ENCODE measurements at places on chromosomes 4 and X. TPM values are rescaled to one million over a fixed set of nuclear protein-coding genes. Genes with fewer than 3 reads are reported as not detected.

DNA sequence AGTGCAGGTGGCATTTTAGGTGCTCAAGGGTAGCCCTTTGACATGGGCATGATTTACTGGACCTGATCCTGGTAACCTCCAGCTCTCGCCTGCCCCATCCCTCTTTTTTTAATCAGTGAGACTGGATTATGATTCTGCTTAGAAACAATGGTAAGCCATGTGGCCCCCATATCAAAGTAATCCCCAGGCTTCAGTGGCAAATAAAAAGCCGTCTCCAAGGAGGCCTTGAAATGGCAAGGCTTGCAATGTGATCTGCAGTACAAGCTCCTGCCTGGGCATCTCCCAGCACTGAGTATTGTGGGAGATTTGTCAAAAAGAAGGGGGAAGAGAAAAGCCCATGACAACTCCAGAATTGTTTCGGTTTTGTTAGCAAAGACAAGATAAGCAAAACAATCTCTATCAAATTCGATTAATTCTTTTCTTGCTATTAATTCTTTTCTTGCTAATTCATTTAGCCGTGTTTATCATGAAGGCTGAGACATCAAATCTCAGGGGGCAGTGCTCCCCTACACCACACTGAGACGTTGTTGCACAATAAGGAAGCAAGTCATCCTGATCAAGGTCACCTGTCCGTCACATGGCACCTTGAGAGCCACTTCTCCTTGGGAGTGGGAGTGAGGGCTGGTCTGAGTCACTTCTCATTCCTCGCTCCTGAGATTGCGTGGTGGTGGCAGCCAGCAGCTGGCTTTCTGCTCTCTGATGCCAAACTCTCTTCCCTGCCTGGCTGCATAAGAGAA, 312.7 kb upstream of the GATB start:
- H3K27ac ChIP-seq = no peak overlapping the region
- H3K4me1 ChIP-seq = no peaks in the 10 kb centered on the region
- DNase-seq = no peak

DNA sequence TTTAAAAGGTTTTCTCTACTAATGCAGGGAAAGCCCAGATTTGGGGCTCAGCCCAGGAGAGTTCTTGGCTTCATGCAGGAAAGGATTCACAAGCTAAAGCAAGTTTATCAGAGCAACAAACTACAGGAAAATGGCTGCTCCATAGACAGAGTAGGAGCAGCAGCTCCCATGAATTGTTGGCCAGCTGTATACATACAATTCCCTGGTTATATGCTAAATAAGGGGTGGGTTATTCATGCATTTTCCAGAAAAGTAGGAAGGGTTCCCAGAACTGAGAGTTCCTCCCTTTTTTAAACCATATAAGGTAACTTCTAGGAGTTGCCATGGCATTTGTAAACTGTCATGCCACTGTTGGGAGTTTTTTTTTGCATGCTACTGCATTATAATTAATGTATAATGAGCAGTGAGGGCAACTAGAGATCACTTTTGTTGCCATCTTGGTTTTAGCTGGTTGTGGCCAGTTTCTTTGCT, 2.6 kb downstream of the C4orf33 start:
- DNase-seq = no peak
- peaks cover 4% of the 10 kb centered on the region for H3K4me1 ChIP-seq
- H3K36me3 ChIP-seq = no peaks in the 10 kb centered on the region

GBA3 gene
- not detected for total RNA-seq

DNA sequence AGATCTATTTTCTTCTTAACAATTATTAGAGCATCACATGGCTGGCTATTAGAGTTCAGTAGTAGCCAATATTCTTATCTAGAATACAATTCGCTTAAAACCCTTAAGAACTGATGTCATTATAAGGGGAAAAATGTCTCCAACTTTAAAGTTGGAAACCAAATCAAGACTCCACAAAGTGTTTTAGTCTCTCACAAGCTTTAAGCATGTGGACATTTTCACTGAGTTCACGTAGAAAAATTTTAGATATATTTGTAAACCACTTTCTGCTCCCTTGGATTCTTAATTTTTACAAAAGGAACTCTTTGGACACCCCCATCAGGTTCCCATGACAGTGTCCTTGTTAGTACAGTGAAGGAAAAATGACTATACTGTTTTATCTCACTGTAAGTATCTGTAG, 123.9 kb upstream of the NAP1L5 start:
- peaks cover 24% of the 10 kb centered on the region for H3K4me1 ChIP-seq
- H3K4me3 ChIP-seq = no peak overlapping the region
- DNase-seq = no peak
- peak overlapping the region; percentile 98 for H3K27ac ChIP-seq
- H3K27me3 ChIP-seq = no peaks in the 10 kb centered on the region

GRCh38 chr4:168900080-168900479, 110.0 kb downstream of the CBR4 start:
- peaks cover 90% of the 10 kb centered on the region for H3K36me3 ChIP-seq
- H3K27me3 ChIP-seq = no peaks in the 10 kb centered on the region
- no peaks in the 10 kb centered on the region for H3K4me1 ChIP-seq
- no peak for DNase-seq

DNA sequence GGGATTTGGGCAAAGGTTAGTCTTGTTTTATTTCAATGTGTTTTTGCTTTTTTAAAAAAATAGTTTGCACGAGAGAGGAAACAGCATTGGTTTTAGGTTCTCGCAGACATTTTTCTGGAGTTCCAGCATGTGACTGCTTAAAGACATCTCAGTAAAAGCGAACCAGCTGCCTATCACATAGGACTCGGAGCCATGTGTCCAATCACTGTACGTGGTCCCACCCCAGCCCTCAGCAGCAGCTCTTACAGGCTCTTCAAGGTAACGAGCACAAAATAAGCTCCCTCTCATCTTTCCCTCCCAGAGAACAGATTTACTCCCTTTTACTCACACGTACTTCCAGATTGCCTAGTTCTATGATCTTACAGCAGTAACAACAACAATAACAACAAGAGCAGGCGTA, 68.7 kb downstream of the MCF2 start:
- DNase-seq = no peak
- H3K36me3 ChIP-seq = no peaks in the 10 kb centered on the region
- H3K27me3 ChIP-seq = no peaks in the 10 kb centered on the region

GRCh38 chrX:49171752-49172279, at the start of gene PLP2:
Gene PLP2, plus strand, starts transcription at chrX:49171898. Its CDS starts 103 bp downstream, at chrX:49172001.
- H3K27me3 ChIP-seq = no peaks in the 10 kb centered on the region
- peak within 1 kb of the TSS; percentile 51 for H3K27ac ChIP-seq
- H3K36me3 ChIP-seq = no peaks in the 10 kb centered on the region
- DNase-seq = peak; percentile 93

DNA sequence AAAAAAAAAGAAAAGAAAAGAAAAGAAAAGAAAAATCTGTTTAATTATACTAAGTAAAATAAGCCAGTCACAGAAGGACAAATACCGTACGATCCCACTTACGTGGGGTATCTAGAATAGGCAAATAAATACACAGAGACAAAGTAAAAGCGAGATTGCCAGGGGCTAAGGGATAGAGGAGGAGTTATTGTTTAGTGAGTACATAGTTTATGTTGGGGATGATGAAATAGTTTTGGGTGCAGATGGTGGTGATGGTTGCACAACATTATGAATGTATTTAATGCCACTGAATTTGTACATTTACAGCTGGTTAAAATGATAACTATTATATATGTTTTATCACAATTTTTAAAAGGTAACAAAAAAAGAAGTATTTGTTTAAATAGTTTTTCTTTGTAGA, 7.1 kb downstream of the CA5B start:
- H3K36me3 ChIP-seq = no peaks in the 10 kb centered on the region
- no peak for DNase-seq
- H3K27me3 ChIP-seq = no peaks in the 10 kb centered on the region
- H3K4me3 ChIP-seq = no peak overlapping the region
- peaks cover 5% of the 10 kb centered on the region for H3K4me1 ChIP-seq
- no peak overlapping the region for H3K27ac ChIP-seq

DNA sequence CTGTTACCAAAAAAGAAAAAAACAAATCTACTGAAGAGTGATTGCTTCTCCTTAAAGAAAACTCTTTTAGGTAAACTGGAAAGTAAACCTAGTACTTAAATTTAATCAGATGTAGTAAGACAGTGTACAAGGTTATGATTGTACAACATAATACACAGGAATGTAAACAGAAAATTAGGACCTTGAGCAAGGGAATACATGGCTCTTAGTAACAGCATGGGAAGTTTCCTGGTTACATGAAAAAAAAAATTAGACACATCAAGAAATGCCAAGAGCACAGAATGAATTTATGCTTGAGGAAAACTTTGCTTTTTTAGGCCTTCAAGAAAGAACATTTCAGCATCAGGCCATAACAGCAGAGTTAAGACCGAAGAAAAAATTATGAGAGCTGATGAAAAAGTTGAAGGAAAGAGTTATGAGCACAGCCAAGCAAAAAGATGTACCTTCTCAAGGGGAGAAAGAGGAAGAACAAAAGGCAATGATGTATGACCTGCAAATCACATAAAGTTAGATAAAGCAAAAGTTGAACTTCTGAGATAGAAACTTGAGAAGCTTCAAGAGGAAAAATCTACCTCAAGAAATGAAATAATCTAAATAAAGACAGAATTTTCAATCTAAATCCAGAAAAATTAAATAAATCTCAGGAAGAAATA, 311.6 kb downstream of the GALNTL6 start:
- H3K4me3 ChIP-seq = no peak overlapping the region
- no peaks in the 10 kb centered on the region for H3K36me3 ChIP-seq
- H3K27ac ChIP-seq = no peak overlapping the region

BLTP1 gene
- total RNA-seq = 136 TPM

DNA sequence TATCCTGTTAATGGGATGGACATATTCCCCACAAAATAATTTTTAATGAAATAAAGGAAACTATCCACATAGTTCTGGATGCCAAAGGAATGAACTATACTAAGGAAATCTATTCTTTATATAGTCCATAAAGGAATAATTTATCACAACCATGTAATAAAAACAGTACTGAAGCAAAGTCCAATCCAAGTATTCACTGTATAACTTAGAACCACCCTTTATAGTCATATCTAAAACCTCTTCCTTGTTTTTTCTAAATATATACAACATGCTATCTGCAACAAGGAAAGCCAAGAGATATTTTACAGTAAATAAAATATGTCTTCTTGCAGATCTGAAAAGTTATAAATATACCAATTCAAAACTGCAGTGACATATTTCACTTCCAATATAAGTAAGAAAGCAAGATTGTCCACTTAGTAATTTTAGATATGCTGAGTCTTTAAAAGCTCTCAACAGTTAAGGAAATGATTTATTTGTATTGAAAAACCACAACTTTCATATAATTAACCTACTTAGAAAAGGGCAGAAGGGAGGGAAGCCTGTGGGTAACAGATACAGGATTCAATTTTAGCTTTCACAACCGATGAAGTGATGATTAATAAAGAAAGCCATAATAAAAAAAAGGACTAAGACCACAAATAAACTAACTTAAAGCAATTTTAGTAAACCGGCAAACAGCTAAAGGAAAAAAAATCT, 8.0 kb downstream of the NR3C2 start:
- no peak for DNase-seq
- H3K4me3 ChIP-seq = no peak overlapping the region
- H3K4me1 ChIP-seq = no peaks in the 10 kb centered on the region
- no peaks in the 10 kb centered on the region for H3K36me3 ChIP-seq
- H3K27me3 ChIP-seq = no peaks in the 10 kb centered on the region
- no peak overlapping the region for H3K27ac ChIP-seq

TSPAN7 gene
- 0.29 TPM for total RNA-seq

GRCh38 chrX:153732401-153732800, 7.7 kb downstream of the ABCD1 start:
- no peak overlapping the region for H3K27ac ChIP-seq
- DNase-seq = peak; percentile 90
- no peaks in the 10 kb centered on the region for H3K27me3 ChIP-seq
- peaks cover 3% of the 10 kb centered on the region for H3K4me1 ChIP-seq
- H3K4me3 ChIP-seq = no peak overlapping the region

DNA sequence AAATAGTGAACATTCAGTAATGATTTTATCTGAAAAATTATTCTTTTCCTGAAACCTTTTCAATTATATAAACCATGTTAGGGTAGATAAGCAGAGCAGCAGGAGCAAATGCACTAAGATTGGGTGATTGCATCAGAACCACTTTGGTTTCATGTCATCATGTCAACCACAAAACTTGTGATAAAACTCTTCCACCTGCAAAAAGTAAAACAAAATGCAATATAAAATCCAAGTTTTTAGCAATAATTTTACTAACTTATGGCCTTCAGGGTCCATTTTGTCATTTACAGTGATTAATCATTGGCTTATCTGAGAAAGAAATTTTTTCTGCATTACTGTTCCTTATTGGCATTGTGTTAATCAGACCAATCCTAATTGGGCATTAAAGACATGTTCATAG, 42.4 kb downstream of the NHS start:
- no peaks in the 10 kb centered on the region for H3K36me3 ChIP-seq
- DNase-seq = no peak
- no peaks in the 10 kb centered on the region for H3K27me3 ChIP-seq
- H3K27ac ChIP-seq = no peak overlapping the region
- H3K4me1 ChIP-seq = peaks cover 40% of the 10 kb centered on the region

DNA sequence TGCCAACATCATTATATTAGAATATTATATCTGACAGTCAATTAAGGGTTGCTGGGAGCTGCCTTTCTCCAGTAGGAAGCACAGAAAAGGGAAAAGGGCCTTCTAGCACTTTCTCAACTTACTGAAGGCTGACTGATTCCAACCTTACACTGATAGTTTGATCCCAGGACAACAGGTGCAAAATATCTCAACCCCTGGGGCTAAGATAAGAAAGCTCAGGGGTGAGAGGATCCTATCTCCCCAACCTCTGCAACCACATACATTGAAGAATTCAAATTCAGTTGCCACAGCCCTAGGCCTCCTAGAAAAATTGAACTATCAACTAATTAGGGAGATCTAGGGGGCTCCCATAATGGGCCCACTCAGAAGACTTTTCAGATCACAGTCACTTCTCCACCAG, 179.1 kb upstream of the GPRIN3 start:
- H3K27me3 ChIP-seq = no peaks in the 10 kb centered on the region
- H3K4me3 ChIP-seq = no peak overlapping the region
- no peak overlapping the region for H3K27ac ChIP-seq
- no peak for DNase-seq
- no peaks in the 10 kb centered on the region for H3K36me3 ChIP-seq
- H3K4me1 ChIP-seq = peaks cover under 1% of the 10 kb centered on the region

PDGFRA gene
- 316 TPM for total RNA-seq

- no peak for DNase-seq
- peaks cover 42% of the 10 kb centered on the region for H3K4me1 ChIP-seq
- H3K27me3 ChIP-seq = no peaks in the 10 kb centered on the region
- H3K4me3 ChIP-seq = no peak overlapping the region
Measured at GRCh38 chr4:26141911-26142638, 178.7 kb upstream of the RBPJ start.

DNA sequence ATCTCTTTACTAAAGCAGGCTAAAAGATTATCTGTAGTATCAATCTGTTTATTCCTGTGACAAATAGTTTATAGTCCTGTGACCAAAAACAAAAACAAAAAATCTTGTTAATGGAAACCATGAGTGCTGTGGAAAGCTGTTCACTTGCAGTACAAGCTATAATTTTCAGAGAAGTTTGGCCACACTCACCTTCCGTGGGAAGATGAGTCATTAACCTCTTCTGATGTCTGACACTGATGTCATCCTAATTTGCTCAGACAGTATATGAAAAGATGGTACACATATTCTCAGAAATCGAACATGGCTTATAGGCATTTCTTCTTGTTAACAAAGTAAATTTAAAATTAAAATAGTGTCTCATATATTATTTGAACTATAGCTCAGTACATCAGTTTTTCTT, 19.9 kb upstream of the ENPP6 start:
- H3K36me3 ChIP-seq = no peaks in the 10 kb centered on the region
- H3K27me3 ChIP-seq = no peaks in the 10 kb centered on the region
- H3K4me1 ChIP-seq = no peaks in the 10 kb centered on the region
- H3K4me3 ChIP-seq = no peak overlapping the region
- DNase-seq = no peak

AFP gene
- not detected for total RNA-seq

TMPRSS11E gene
- 0.29 TPM for total RNA-seq
